Forelimb muscle (tissue), 1 donor: ENCODE measurements at places on chromosomes 1 and 21.

GRCh38 chr1:196481616-196482015 is 126.6 kb downstream of the KCNT2 start:
- no peak for DNase-seq

GRCh38 chr1:225658041-225658440 is 5.1 kb upstream of the ENAH start:
- DNase-seq: no peak

DNA sequence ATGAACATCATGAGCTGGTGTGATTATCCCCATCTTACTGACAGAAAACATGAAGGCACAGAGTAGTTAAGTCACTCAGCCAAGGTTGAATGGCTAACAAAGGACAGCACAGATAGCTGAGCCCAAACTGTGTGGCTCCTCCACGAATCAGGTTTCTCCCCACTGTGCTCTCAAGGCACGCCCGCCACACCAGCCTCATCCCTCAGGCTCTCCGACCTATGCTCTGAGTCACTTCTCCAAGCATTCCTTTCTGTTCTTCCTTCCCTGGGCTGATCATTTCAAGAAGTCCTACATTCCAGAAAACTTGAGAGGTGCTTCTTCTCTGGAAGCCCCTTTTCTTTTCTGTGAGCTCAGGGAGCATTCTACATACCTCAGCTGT is 25.3 kb upstream of the SDC3 start:
- no peak for DNase-seq

DNA sequence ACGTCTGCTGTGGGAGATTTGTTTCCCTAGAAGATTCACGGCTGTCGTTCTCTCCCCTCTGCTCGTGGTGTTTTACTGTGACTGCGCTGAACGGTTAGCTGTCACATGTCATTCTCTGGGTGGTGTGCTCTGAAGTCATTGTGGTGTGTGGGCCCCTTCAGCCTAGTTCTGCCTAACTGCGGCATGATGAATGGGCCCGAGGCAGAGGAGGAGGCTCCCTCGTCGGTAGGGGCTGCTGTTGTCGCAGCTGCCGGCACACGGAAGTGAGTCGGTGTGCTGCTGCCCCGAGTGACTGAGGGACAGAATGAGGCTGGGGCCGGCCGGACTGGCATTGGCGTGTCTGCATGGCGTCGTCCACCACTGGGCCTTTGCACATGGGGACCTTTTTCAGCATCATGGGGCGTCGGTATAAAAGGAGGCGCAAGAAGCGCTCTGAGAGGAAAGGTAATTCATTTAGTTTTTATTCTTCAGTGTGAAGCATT is 77.9 kb downstream of the ADARB1 start:
- DNase-seq: no peak

- DNase-seq: no peak
Observed at GRCh38 chr1:24308365-24309015, 10.7 kb upstream of the GRHL3 start.

DNA sequence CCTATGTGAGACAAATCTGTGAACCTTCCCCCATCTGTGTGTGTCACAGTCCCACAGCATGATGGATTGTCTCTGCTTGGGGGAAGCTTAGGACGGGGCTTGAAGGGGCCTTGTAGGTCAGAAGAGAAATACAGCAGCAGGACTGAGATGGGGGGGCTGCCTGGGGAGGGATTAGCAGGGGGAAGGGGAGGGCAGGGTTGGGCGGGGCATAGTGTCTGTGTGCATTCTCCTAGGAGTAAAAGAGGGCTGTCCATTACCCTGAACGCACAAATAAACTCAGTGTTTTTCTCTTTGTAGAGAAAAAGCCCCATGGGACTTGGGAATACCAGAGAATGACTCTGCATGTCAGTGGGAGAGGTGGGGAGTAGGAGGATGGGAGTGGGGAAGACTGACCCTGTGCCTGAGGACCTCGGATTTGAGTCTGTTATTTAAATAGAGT is 16.4 kb downstream of the RNF220 start:
- DNase-seq: no peak

DNA sequence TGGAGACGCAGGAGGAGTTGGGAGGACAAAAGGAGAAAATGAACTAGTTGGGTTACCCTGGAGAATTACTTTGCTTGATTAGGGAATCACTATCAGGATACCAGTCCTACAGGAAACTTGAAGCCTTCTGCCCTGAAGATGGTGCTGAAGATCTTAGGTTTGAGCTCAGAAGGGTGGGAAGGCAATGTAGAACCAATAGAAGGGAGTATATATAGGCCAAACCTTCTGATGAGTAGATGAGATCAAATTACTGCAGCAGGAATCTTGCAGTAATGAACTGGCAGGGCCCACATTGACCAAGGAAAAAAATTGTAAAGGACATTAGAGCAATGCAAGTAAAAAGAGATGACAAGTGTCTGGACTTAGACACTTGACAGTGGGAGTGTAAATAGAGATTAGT is 116.3 kb upstream of the CACYBP start:
- no peak for DNase-seq

DNA sequence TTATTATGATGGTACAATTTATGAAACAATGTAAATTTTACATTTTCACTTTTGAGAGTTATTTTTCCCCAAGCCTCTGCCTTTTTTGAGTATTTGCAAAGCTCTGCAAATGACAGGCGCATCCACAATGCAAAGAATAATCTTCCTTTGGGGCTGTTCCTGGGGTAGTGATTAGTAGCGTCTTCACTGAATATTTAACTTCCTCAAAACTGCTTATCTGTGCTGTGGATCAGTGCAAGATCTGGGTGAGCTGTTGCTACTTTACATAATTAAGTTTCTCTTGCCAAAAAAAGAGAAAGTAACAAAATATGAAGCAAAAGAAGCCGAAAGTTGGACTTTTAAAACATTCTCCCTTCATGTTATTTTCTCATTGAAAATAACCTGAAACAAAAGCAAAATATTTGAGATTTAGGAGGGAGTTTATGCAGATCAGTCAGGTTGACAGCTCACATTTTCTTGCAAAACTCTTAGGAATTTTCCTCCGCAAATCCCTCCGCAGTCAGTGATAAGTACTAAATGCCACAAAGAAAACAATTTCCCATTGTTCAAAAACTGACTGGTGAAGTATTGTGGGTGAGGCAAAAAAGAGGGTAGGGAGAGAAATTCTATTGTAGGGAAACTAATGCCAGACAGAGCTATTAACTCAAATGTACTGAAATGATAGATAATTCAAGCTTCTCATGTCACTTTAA is 276.4 kb upstream of the B3GALT2 start:
- no peak for DNase-seq

GRCh38 chr1:100921110-100921706 is 25.3 kb downstream of the SLC30A7 start:
- peak; percentile 26 for DNase-seq

- no peak for DNase-seq
Observed at GRCh38 chr1:47523835-47524215, 86.0 kb downstream of the FOXD2 start.

DNA sequence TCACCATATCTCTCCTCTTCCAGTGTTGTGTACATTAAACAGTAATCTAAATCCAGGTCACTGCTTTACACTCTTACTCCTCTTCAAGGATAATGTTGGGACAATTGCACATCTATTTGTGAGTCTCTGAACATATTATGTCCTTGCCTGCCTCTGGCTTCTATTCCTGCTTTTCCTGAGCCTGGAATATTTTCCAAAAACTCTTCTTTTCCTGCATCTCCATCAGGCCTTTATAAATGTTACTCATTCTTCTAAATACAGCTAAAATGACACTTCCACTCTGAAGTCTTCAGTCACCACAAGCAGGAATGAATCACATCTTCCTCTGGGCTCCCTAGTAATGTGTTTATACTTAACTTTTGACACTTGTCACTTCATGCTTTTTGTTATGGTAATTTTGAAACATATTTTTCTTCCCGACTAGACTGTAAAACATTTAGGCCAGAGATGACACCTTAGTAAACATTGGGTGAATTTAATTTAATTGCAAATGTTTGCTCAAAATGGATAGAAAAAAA is 396.0 kb downstream of the LRRIQ3 start:
- DNase-seq: no peak
